Activated CD8-positive, alpha-beta T cell treated with anti-CD3 and anti-CD28 coated beads for 36 hours (primary cell): ENCODE measurements at places on chromosomes 2 and 18.

DNA sequence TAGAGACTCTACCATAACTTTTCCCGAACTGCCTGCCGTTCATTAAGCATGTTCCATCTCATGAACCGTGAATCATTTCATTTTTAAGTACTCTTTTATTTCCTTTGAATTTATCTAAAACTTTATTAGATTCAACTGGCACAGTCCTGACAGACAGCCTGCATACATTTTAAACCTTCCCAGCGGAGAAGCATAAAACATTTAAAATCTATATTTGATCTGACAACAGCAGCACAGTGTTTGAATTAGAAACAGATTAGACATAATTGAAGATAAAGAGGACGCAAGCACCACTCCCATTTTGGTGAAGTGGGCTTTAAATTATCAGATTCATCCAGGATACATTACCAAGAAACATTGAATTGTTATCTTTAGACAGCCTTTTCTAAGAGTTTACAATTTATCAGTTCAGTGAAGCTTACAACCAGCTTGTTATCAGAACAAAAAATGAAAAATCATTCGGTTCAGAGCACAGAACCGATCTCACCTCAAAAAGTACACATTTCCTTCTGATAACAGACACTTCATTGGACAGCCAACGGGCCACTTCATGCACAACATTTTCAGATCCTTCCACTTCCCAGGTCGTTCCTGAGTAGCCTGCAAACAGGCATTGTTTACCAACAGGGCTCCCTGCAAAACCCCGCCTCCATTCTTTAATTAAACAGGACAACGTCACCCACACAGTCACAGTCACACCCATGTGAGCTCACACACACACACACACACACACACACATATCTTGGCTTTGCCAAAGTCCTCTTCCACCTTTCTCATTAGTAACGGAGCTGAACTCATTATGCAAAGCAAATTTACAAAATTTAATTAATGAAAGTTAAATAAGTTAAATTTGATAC is 171.2 kb downstream of the SP3 start:
- no peak for DNase-seq

GRCh38 chr18:26710470-26711096 is 154.9 kb downstream of the AQP4 start:
- peak; percentile 34 for DNase-seq

DNA sequence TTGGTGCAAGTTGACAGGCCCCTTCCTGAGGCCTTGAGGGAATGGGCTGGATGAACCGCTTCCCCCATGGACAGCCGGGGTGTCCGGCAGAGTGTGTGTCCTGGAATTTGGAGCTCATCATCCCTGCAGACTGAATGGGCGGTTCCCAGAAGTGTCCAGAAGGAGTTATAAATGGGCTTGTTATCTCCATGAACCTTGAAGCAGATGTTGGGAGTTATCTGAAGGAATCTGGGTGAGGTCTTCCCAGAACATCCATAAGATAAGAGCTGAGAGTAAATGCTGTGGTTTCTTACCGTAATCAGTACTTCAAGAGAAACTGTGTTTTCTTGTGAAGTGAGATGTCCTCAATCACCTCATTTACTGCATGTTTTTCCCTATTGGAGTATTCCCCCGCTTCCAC is 21.1 kb downstream of the PLB1 start:
- DNase-seq: no peak

- no peak for DNase-seq
These were observed 557.1 kb upstream of the CHAC2 start for GRCh38 chr2:53210538-53210937.
